ENCODE measurements at places on chromosomes 7 and 10.
A peak's percentile ranks its signal among the peaks of the same experiment; 100 is the strongest.

DNA sequence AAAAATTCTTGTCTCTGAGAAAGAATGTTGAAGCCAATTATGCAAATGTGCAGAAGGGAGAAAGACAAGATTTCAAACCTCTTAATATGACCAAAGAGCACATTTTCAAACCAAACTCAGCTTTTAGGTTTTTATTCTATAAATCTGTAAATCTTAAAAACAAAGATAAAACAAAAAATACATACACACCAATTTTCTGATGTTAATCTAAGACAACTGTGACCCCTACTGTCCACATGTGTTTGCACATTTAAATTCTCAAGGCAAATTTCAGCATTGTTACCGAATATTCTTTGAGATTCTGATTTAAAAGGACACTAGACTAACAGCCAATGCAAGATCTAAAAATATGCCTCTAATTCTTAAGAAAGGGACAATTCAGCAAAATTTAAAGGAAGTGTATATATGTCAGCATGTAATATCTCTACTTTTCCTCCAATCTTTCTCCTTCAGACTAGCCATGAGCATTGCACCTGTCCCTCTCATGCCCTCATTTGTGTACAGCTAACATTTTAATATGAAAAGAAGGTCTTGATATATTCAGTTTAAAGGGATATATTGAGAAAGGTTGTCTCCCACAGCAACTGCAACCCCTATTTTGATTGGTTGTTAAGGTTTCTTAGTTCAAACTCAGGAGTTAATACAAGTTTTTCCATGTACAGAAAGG is 417.9 kb downstream of the IPMK start:
- no peak for DNase-seq

- no peak for DNase-seq
These were observed 17.8 kb upstream of the ASB15 start for GRCh38 chr7:123583821-123584220.

DNA sequence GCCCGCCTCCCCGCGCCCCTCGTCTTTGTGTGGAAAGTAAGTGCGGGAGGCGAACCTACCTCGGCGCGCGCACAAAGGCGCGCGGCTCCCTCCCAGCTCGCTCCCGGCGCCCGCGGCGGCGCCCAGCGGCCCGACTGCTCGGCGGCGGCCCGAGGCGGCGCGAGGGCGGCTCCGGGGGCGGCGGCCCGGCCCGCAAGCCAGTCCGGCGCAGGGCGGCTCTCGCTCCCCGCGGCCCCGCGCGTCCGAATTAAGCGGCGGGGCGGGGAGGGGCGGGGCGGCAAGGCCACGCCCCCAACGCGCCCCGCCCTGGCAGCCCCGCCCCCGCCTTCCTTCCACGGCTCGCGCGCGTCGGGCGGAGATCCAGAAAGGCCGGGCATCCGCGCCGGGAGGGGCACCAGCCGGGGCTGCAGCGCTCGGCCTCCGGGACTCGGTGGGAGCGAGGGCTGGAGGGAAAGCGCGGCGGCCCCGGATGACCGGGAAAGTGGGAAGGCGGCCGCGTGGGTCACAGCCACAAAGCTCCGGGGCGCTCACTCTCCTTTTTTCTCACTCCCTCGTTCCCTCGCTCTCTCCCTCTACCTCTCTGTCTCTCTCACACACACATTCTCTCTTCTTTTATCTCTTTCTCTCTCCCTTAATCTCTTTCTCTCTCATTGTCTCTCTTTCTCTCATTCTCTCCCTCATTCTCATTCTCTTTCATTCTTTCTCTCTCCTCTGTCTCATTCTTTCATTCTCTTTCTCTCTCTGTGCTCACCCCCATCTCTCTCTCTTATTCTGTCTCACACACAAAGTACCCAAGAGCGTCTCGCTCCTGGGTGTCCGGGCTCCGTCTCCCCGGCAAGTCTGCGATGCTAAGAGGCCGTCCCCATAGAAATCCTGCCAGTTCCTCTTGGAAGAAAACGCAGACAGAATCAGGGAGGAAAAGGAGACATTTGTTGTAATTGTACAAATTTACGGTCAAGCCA is 170.2 kb downstream of the FAM107B start:
- peak; percentile 58 for DNase-seq

DNA sequence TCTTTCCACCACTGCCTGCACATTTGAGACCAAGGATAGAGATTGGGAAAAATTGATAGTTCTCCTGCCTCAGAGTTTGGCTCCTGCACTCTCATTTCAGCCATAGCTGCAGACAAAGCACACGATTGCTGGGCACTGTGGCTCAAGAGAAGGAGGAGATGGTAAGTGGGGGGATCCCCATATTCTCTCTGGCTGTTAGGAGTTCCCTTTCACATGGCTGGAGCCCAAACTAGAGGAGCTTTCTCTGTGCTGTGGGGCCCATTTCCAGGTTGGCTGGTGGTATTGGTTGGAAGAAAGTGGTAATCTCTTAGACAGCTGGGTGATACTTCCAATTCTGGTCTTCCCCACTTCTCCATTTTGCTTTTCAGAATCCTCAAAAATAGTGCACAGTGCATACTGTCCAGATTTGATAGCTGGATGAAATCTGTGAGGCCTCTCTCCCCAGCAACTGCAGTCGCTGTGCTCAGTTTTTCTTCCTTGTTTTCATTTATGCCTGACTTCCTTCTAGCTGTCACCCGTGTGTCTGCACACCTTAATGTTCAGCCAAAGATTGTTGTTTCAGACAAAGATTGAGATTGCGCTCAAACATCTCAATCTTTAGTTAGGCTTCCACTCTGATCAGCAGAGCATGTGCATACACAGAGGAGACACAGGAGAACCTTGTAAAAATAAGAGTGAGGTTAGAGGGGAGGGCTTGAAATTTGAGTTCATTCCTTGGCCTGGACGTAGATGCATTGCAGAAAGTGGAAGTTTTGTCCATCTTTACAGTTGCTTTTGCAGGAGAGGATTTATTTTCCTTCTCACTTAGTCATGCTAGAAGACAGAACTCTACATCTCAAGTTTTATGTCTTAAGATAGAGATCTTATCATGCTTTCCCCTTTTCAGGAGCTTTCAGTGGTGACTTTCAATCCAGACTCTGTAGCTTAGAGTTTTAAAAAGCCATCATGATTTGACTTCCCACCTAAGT is 28.6 kb downstream of the RABGEF1 start:
- DNase-seq = no peak

GRCh38 chr10:11605807-11606408 is 5.5 kb downstream of the USP6NL start:
- DNase-seq = no peak

- DNase-seq = no peak
These were observed 83.9 kb downstream of the SEC23IP start for GRCh38 chr10:119976421-119976820.

GRCh38 chr7:146090023-146090645 is 26.5 kb upstream of the CNTNAP2 start:
- no peak for DNase-seq

DNA sequence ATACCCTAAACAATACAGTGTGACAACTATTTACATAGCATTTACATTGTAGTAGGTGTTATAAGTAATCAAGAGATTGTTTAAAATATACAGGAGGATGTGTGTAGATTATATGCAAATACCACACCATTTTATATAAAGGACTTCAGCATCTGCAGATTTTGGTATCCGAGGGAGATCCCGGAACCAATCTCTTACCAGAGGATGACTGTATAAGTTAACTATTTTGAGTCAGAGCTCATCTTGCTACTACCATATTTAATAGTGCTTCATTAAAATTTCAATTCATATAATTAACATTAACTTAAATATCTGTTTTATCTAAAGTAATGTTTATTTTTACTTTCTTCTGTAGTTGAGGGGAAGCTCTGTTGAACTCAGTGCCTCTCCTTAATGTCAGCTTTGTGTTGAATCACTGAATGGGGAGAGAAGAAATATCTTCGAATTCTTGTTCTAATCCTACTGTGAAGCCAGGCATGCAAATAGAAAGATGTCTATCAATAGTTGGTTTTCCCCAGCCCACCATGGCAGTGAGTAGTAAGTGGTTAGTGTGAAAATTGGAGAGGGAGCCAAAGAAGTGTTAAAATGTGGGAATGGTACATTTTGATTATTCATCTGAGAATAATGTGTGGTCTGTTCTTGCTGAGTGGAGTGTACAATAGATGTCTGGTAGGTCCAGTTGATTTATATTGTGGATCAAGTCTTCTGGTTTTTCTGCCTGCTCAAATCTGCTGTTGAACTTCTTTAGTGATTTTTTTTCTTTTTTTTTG is 90.1 kb upstream of the CYP26C1 start:
- no peak for DNase-seq

GRCh38 chr7:74271742-74272141 is 17.5 kb upstream of the CLIP2 start:
- no peak for DNase-seq

- no peak for DNase-seq
These were observed 47.6 kb downstream of the PDGFA start for GRCh38 chr7:471866-472639.

DNA sequence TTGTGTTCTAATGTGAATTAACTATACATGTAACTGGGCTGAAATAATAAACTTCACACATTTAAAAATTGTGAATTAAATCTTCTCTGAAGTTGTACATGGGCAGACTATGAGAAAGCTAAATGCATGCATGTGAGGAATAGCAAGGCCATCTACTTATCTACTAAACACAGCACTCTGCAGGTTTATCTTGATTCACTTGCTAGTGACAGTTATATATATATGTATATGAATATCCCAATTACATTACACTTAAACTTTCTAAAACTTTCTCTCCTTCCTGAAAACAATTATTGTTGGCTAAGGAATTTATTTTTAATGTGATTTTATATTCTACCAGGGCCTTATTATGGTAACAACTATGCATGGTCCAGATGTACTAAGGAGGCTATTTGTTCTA is 5.1 kb upstream of the SP4 start:
- no peak for DNase-seq

DNA sequence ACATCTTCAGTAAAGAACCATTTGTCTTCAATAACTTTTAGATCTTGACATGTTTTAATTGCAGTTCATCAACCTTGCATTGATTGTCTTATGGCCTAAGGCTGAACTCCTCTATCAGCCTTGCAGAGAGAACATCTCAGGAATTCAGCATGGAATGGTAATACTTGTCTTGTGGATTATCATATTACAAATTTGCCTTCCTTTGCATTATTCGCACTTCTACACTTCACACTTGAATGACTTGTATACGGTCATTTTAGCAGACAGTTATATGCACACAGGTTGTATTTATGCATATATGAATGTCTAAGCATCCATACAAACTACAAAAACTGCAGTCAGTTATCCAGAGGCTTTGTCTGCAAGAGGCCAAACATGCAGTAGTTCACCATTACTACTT is 31.7 kb downstream of the GPR85 start:
- DNase-seq = no peak

DNA sequence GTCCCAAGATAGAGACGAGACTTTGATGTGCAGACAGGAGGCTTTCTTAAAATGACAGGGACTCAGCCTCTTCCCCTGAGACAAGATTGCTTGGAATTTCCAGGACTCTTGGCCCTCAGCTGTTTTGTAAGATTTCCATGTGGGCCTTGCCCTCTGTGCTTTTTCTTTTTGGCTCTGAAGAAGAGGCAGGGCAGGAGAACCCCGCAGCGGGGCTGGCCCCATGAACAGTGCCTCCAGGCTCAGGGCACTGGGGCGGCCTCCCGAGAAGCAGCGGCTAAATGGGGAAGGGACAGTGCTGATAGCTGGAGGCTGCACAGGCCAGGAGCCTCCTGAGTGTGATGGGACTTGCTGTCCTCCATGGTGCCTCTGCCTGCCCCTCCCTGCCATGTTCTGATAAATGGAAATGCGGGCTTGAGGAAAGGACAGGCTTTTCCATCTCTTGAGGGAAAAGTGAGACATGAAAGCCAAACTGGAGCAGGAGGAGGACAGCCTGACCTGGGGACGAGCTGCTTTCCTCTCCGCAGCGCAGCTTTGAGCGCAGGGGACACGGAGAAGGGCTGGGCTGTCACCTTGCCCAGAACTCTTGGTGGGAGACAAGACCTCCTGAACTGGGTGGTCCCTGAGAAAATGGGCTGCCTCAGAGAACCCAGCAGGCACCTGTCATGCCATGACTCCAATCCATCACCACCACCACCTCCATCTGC is 12.1 kb downstream of the SAP25 start:
- no peak for DNase-seq

DNA sequence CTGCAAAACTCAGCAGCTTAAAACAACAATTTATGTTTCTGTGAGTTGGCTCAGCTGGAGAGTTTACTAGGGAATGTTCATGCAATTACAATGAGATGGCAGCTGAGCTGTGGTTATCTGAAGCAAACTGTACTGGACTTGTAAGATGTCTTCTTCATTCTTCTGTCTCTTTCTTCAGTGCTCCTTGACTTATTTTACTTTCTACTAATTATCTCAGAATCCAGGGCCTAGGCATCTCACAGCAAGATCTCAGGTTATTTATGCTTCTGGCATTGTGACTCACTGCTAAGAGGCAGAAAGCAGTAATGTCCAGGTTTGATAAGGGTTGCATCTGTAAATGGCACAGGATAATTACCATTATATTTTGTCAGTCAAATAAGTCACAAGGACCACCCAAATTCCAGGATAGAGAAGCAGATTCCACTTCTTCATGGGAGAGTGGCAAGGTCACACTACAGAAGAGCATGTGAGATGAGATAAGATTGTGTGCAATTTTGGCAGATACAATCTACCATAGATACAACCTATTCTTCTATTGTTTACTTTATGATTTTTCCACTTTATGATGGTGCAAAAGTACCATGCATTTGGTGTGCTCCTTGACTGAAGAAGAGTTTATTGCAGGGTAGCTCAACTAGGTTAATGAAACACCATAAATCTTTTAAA is 16.8 kb downstream of the VIM start:
- DNase-seq = no peak

DNA sequence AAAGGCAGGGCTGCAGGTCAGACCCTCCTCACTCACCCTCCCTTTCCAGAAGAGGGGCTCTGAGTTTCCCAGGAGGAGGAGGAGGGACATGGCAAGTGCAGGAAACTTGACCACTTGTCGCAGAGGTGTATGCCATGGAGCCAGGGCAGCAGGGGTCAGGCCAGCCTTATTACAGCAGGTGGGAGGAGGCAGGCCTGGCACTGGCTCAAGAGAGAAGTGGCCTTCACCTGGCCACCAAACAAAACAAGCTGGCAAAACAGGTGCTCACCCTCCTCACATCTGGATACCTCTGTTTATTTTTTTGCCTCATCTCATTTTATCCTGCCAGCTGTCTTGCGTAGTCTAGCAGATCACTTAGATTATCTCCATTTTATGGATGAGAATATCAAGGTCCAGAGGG is 12.5 kb downstream of the COL13A1 start:
- DNase-seq = no peak

DNA sequence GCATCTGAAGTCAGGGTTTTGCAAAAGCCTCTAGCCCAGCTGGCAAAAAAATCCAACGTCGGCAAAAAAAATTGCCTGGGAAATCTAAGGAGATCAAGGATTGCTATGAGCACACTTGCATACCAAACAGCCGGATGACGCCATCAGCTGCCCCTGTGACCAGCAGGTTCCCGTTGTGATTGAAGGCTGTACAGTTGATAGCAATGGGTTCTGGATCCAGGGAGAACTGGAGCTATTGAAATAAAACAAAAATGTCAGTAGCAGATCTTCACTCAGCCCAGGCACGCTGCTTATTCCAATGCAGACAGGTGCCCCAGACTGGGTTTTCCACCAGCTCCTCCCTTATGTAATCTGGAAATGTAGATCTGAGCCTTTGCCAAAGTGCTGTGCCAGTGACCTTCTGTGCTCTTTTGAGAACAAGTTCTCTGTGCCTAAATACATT is 18.7 kb upstream of the CYREN start:
- no peak for DNase-seq
